ENCODE measurements at places on chromosomes 13 and 19.

DNA sequence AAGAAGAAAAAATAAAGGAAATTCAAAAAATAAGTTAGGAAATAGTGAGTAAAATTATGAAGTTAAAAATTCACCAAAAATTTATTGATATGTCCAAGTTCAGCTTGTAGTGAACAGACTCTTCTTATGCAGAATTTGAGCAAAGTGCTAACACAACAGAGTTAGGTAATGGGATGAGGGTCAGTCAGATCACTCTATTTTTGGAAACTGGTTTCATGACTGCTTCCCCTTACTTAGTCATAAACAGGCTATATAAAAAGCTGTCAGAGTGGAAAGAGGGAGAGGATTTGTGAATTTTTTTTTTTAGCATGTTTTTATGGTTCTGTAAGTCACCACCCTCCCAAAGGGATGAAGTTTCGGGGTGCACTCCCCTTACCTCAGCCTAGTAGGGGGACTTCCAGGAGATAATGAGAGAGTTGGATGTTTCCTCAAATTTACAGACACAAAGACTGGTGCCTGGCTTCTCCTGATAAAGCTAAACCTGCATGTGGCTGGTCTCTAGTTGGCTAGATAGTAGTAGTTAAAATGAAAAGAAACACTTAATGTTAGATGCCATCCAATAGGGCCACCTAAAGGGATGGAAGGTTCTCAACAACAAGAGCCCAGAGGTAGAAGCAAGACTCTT is 4.5 kb downstream of the CPB2 start:
- no peak for DNase-seq

- DNase-seq: no peak
Measured at GRCh38 chr13:76971851-76972829, 19.7 kb upstream of the CLN5 start.

DNA sequence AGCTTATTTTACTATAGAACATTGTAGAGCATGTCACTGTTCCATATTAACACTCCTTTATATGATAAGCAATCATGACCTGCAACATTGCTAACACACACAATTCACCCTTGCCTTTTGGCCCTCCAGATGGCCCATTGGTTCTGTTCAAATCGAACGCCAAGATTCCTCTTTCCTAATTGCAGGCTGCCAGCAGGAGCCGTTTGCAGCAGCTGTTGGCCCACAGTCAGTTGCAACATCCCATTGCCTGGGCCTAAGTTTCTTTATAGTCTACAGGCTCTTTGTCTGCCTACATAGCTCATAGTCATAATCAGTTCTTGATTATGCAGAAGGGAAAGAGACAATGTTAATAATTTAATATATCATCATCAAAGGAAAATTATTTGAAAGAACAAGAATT is 37.6 kb downstream of the KCTD12 start:
- DNase-seq: no peak

DNA sequence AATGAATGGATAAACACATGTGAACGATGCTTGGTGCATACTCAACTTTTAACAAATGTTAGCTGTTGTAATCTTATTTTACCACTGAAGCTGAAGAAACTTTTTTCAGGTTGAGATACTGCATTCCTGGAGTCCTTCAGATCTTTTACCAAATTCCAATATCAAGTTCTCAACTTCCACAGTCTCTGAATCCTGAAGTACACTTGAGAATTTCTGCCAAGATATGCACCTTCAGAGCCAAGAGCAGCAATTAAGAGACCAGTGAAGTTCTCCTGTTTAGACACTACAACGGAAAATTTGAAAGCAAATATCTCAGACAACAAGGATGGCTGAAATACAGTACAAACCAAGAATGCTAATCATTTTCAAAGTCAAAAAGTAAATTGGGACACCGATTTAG is 84.6 kb upstream of the MTIF3 start:
- no peak for DNase-seq

DNA sequence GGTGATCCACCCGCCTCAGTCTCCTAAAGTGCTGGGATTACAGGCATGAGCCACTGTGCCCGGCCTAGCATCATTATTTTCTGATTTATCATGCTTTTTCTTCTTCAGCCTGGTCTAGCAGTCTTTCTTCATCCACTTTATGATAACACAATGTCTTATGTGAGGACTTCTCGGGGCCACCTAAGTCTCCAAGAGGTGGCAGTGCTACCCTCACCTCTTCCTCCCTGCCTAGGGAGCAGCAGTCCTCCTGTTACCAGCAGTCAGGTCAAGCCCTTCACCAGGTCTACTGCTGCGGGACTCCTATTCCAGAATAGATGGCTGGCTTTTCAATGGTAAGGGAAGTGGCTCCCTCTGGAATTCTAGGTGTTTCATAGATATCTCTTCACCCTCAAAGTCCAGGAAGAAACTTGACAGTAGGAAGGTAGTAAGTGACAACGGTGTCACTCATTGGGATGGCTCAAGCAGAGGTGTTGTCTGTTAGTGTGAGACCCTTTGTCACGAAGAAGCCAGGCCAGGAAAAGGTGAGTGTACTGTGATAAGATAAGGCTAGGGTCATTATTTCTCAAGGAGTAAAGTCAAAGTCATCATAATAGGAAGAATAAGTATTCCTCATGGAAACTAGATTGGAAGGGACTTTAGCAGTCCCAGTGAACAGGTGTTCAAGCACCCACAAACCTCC is 164.0 kb downstream of the KLF5 start:
- no peak for DNase-seq

GRCh38 chr19:13053238-13053637 is 49.4 kb downstream of the LYL1 start:
- no peak for DNase-seq

- DNase-seq: no peak
Measured at GRCh38 chr13:74560325-74560724, 426.1 kb upstream of the KLF12 start.

- DNase-seq: peak; percentile 77
Measured at GRCh38 chr19:14080887-14081796, 4.4 kb downstream of the C19orf67 start.

- no peak for DNase-seq
Measured at GRCh38 chr13:98847780-98848179, 95.3 kb upstream of the SLC15A1 start.

GRCh38 chr19:41912899-41913537 is 15.2 kb downstream of the ERFL start:
- DNase-seq: no peak
